Stimulated activated CD4-positive, alpha-beta T cell treated with anti-CD3 and anti-CD28 coated beads, Interleukin-12 subunit alpha, Interleukin-12 subunit beta, amount 100 ng/mL, for 48 hours (primary cell): ENCODE measurements at places on chromosomes 16 and 17.

GRCh38 chr17:42163113-42163512, 8.3 kb upstream of the RAB5C start:
- peak; percentile 55 for DNase-seq

DNA sequence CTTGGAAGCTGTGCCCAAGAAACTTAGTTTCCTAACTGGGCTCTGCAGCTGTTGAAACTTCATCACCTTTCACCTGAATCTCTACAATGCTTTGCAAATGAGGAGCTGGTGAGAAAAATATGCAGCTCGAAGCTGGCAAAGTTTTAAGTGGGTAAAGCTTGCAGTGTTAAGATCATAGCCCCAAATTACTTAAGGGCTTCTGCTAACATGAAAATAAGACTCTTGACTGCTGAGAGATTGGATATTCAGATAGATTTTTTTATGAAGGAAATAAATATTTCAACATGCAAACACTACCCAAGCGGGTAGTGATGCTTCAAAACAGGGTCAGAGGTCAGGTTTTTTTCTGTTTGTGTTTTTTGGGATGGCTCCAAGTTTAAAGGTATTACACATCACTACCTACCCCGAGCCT, 278.7 kb downstream of the FTO start:
- no peak for DNase-seq

DNA sequence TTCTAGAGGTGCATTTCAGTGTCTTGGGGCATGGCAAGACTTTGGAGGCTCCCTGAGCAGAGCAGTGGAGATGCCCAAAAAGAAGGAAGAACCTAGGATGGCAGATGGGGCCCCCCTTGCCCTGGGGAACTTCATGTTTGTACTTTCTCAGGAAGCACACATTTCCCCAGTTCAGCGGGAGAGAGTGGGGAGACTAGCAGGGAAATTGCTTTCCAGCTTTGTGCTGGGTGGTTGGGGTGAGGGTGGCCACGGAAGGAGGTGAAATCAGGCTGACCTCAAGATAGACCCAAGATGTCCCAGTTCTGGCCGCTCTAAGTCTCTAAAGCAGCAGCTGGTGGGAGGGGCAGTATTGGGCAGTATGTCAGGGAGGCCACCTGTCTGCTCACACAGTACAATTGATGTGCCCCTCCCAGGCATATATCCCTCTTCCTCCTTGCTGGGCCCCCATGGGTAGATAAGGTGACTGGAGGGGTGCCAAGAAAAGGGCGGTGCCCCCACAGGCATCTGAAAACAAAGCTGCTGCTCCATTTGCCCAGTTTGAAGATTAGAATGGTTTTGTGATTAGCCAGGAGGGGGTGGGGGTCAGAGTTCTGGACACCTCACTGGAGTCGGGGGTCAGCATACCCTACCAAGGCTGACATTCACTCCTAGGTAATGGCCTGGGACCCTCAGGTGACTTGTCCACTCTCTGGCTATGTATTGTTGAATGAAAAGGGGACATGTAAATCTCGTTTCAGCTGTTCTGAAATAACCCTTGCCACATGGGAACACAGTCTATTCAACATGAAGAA, 17.1 kb upstream of the NAGLU start:
- no peak for DNase-seq

- DNase-seq = no peak
Observed at GRCh38 chr16:22380529-22380928, 6.1 kb upstream of the CDR2 start.

DNA sequence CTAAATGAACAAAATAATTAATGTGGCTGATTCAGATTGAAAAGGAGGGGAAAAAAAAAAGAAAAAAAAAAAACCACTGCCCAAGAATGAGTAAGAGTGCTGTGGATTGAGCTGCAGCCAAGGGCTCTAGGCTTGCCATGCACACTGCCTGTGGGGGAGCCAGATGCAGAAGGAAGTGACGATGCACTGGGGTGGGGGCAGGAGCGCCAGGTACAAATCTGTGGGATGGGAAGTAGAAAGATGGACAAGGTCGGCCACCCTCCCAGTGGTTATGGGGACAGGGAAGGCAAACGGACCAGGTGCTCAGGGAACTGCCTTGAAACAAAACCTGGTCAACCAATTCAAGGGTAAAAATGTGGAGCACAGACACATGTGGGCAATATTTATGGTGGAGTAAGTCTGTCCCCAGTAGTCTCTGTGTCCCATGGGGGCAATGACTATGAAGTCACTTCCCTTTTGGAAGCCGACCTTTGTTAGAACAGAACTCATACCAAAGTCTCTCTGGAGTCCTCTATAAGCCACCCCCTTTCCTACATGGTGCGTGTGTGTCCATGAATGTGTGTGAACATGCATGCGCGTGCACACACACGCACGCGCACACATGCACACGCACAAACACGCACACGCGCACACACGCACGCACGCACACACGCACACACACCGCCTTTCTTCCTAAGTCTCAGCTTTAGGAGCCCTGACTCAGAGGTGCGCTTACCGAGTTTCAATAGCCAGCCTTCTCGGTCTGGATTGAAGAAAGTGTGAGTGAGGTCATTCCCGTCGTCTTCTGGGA, 84.3 kb downstream of the CYTH1 start:
- DNase-seq = no peak

- no peak for DNase-seq
Observed at GRCh38 chr16:89720551-89720812, 216 bp downstream of the VPS9D1 start.

- no peak for DNase-seq
Observed at GRCh38 chr16:18841833-18842525, 40.6 kb upstream of the ARL6IP1 start.

- DNase-seq = no peak
Observed at GRCh38 chr16:24685539-24686432, 43.7 kb upstream of the TNRC6A start.

- no peak for DNase-seq
Observed at GRCh38 chr16:53766304-53767016, 62.5 kb downstream of the FTO start.

DNA sequence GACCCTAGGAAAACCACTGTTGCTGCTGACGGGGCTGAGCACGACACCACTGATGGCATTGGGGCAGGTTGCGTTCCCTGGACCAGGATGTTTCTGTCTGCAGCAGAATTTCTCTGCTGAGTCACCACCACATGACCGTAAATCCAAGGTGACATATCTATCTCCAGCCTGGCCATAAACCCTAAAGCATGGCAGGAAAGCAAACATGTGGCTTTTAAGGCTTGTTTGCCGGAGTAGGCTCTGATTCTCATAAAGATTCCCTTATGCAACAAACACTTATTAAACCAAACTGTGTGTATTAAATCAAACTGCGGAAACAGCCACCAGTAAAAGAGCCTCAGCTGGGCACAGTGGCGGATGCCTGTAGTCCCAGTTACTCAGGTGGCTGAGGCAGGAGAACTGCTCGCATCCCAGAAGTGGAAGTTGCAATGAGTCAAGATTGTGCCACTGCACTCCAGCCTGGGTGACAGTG, 17.3 kb downstream of the MPHOSPH6 start:
- no peak for DNase-seq

DNA sequence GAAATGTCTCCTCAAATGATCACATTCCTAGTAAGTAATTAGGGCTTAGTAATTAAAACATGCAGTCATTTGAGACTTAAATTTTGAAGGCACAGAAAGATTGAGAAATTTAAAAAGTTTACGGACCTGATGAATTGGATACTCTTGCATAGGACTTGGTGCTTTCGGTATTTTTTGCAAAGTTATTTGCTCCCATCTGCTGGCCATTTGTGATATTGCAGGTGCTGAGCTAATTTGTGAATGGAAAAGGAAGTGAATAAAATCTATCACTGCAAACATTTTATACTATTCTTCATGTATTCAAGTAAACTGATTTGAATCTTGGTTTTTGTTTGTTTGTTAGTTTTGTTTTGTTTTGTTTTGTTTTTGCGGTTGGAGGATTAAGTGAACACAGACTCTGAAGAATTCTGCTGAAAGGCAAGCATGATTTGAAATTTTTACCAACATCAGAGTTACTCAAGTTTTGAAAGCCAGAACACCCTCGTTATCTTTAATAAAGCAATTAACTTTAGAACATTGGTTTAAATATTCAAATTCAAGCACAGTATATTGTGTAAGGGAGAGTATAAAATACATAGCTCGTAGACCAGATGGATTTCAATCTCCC, 689.5 kb upstream of the RBFOX1 start:
- peak; percentile 12 for DNase-seq

- DNase-seq = no peak
Observed at GRCh38 chr17:8894202-8894671, 26.8 kb upstream of the PIK3R6 start.

DNA sequence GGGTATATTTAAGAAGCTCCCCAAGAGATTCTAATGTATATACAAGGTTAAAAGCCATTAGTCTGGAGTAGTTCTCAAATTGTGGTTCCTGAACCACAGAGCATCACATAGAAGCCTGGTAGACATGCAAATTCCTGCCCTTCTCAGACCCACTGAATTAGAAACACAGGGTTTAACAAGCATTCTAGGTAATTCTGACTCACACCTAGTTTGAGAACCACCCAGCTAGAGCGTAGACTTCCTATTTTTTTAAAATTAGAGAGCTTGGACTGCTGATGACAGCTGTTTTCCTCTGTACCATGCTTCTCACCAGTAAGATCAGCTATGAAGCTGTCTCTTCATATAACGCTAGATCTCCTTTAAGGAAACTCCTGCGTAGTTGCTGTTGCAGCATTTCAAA, 50.6 kb downstream of the HS3ST3B1 start:
- DNase-seq = no peak

GRCh38 chr17:1031711-1032110, 34.8 kb downstream of the TIMM22 start:
- no peak for DNase-seq

- DNase-seq = no peak
Observed at GRCh38 chr17:58217766-58218165, 1.3 kb downstream of the MKS1 start.

DNA sequence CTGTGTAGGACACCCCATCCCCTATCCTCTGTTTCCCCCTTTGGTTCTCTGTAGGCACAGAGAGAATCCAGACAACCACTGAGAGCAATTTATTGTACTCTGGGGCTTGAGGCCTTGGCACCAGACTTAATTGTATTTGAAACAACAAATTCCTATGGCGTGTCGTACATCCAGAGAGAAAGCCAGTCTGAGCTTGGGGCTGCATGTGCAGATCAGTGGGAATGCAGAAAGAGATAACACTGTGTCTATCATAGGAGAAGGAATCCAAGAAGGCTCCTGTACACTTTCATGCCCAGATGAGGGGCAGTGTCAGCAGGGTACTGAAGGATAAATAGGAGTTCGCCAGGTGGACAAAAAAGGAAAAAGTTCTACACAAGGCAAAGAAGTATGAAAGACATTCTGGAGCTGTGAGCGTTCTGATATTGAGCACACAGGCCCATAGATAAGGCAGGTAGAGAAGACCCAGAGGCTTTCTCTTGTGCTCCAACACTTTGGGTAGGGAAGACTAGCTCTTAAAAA, 22.0 kb upstream of the IL4R start:
- DNase-seq = no peak

DNA sequence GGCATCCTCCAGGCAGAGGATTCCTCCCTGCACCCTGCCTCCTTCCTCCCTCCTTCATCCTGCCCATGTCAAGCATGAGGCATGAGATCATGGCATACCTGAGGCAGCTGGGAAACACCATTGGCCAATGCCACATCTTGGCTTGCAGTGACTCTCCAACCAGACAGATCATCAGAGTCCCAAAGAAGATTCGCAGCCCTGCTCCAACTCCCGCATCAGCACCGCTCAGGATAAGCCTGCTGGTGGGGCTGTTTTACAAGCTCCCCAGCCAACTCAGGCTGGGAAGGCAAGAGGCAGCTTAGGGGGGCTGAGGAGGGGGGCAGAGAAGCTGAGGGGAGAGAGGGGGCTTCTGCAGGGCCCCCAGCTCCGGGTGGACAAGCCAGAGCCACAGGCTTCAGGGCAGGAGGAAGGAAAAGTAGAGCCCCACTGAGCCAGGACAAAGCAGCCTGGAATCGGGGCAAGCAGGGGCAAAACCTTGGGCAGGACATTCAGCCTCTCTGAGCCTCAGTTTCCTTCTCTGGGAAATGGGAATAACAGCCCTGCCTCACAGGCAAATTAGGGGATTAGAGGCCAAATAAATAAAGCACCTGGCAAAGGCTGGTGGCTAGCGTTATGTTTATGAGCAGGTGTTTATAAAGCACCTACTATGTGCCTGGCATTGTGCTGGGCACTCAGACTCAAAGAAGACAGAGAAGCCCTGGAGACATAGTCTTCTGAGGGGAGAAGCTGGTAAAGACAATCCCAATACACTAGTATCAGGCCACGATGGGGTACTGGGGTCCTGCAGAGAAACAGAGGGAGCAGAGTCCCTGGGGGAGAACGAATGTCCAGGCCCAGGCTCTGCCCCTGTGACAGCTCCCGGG, 88.1 kb downstream of the GOSR1 start:
- no peak for DNase-seq

DNA sequence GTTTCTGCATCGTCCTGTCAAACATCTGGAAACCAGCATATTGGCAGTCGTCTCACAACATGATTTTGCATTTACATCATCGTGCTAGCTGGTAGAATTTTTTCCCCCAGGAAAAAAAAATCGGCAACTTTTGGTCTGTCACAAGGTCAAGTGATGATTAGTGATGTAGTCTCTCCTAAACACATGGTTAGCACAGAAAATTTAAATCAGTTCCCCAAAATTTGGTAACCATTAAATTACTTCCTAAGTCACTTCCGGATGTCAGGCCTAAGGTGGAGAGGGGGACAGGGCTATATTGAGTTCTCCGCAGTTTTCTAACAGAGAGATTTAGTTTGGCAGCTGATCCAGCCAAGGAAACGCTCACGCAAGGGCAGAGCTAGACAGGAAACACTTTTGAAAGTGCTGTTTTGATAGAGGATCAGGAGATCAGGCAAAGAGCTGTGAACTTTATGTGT, 271.0 kb upstream of the TBX2 start:
- DNase-seq = no peak

DNA sequence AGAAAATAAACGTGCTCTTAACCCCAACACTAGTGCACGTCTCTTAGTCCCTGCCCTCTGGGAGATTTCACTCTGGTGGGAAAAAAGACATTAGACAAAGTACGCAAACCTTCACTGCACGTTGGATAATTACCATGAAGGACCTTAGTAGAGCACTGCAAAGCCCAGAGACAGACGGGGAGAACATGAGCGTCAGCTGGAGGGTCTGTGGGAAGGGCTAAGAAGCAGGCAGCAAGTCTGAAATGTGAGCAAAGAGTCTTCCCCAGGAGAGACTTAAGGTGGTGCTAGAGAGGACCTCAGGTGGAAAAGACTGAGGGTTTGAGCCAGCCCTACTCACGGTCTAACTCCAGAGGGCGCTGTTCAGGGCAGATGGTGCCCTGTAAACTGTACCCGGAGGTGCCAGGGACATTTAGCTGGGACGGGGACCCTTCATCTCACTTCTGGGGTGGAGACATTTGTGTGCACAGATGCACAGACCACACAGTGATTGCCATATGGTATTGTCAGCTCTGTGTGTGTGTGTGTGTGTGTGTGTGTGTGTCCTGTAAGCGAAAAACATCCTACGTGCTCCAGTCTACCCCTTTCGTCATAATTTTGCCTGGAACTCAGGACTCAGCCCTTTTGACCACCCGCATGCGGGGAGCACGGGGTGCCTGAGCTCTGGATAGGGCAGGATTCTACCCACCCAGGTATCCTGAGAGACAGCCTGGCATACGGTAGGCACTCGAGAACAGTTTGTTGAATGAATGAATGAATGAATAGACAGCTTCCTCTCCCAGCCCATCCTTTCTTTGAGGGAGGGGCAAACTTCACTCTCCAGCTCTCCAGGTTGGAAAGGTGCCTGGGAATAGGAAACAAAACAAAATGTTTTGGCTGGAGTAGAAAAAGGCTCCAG, 10.1 kb upstream of the STAC2 start:
- peak; percentile 34 for DNase-seq

GRCh38 chr17:2965621-2966595, 97.5 kb downstream of the OR1D5 start:
- DNase-seq = no peak

- peak; percentile 12 for DNase-seq
Observed at GRCh38 chr17:27878776-27879562, 14.2 kb downstream of the LYRM9 start.
